ENCODE measurements at places on chromosomes 13 and 19.
A peak's percentile ranks its signal among the peaks of the same experiment; 100 is the strongest.

- H3K27ac ChIP-seq = peak overlapping the region; percentile 50
- no peaks in the 10 kb centered on the region for H3K27me3 ChIP-seq
- DNase-seq = peak; percentile 18
Observed at GRCh38 chr19:32181216-32181920, 164.0 kb upstream of the ZNF507 start.

DNA sequence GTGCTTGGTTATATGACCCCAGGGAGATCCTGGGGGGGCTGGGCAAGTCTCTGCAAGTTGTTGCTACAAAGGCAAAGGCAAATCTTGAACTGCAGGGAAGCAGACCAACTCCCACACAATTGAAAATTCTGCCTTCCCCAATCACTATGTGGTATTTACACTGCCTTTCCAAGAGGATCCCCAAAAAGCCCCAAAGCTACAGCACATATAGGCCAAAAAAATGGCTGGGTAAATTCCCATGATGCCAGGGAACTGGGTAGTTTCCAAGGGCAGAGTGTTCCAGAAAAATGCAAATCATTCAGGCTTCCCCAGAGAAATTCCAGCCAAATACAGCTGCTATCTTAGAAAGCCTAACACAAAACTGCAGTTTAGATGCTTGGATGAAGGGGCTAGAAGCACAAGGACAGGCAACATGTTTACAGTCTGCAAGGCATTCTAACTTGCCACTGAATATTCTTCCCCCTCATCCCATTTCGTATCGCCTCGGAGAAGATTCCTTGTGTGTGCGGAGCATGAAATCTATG is 6.2 kb downstream of the FOXO1 start:
- H3K27me3 ChIP-seq = peaks cover 6% of the 10 kb centered on the region
- H3K27ac ChIP-seq = no peak overlapping the region
- H3K4me1 ChIP-seq = peaks cover 19% of the 10 kb centered on the region
- no peak overlapping the region for H3K4me3 ChIP-seq

- H3K4me1 ChIP-seq = peaks cover 4% of the 10 kb centered on the region
- H3K4me3 ChIP-seq = no peak overlapping the region
- H3K36me3 ChIP-seq = no peaks in the 10 kb centered on the region
- H3K27me3 ChIP-seq = no peaks in the 10 kb centered on the region
Observed at GRCh38 chr13:102392481-102393209, 9.2 kb downstream of the FGF14 start.

DNA sequence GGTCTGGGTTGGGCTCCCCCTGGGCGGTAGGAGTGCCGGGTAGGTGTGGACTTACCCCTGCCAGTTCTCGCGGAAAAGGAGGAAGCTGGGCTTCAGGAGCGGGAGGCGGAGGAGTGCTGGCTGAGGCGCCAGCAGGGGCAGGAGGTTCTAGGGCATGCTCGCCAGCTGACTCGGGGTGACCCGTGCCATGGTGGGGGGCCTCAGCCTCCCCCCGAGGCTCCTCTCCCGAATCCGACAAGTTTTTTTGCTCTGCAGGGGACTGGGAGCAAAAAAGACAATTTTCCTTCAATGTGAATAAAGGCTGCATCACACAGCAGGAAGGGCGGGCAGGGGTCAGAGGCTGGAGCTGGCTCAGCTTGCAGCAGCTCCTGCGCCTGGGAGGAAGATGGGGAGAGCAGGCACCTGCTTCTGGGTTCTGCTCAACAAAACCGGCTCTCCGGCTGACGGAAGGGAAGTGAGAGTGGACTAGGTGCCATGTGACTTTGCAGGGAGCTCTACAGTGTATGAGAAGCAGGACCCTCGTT is 26.5 kb downstream of the RANBP3 start:
- no peak overlapping the region for H3K4me3 ChIP-seq
- H3K27me3 ChIP-seq = no peaks in the 10 kb centered on the region
- H3K27ac ChIP-seq = no peak overlapping the region
- H3K36me3 ChIP-seq = no peaks in the 10 kb centered on the region

GRCh38 chr13:32297206-32297605 is 18.0 kb downstream of the ZAR1L start:
- no peaks in the 10 kb centered on the region for H3K27me3 ChIP-seq
- no peak overlapping the region for H3K4me3 ChIP-seq
- H3K4me1 ChIP-seq = no peaks in the 10 kb centered on the region
- no peak for DNase-seq
- no peaks in the 10 kb centered on the region for H3K36me3 ChIP-seq
- H3K27ac ChIP-seq = no peak overlapping the region

DNA sequence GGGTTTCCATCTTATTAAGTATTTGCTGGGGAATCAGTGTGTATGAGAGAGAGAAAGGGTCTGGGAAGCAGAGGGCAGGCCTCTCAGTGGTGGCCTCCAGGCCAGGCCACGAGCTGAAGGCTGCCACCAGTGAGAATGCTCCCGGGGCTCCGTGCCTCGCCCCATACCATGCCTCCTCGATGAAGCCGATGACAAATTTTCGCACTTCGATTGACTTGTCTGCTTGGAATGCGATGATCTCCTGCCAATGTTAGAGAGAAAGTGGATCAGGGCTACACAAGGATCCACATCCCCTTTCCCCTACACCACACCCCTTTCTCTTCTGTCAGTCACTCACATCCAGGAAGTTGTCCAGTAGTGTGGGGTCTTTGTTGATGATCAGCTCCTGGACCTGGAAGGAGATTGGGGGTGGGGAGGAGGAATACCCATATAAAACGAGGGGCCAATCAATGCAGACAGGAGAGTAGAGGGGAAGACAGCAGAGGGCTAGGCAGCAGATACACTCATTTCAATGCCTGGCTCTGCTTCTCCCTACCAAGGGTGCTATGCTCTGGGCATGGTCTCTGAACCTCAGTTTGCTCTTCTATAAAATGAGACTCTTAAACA is 10.7 kb downstream of the SYMPK start:
- H3K27me3 ChIP-seq = no peaks in the 10 kb centered on the region
- no peak for DNase-seq
- H3K36me3 ChIP-seq = peaks cover 92% of the 10 kb centered on the region
- H3K4me3 ChIP-seq = no peak overlapping the region
- no peaks in the 10 kb centered on the region for H3K4me1 ChIP-seq
- H3K27ac ChIP-seq = no peak overlapping the region

- H3K4me1 ChIP-seq = peaks cover 4% of the 10 kb centered on the region
- H3K4me3 ChIP-seq = no peak overlapping the region
- H3K36me3 ChIP-seq = no peaks in the 10 kb centered on the region
- peaks cover 13% of the 10 kb centered on the region for H3K27me3 ChIP-seq
Observed at GRCh38 chr19:46115396-46116106, 8.9 kb downstream of the IGFL3 start.

DNA sequence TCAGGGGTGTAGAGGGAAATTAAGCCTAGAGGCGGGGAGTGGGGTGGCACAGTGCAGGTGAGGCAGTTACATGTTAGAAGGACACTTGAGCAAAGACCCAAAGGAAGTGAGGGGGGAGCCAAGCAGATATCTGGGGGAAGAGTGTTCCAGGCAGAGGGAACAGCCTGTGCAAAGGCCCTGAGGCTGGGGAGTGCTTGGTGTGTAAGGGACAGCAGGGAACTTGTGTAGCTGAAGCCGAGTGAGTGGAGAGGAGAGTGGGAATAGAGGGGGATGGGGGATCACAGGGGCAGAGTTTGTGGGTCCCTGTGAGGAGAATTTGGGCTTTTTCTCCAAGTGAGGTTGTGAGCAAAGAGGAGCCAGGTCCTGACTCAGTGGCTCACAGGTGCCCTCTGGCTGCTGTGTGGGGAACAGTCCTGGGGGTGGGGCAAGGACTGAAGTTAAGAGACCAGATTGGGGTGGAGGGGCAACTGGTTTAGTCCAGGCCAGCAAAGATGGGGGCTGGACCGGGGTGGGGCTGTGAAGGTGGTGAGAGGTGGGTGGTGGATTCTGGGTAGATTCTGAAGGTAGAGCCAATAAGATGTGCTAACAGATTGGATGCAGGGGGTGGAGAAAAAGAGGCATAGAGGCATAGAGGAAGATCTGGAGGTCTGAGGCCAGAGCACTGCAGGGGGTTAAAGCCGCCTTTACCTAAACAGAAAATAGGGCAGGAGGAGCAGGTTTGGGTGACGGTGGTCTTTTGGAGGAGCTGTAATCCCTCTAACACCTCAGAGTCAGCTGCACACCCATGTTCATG is 75.3 kb downstream of the CACNA1A start:
- no peaks in the 10 kb centered on the region for H3K4me1 ChIP-seq
- DNase-seq = peak; percentile 17
- H3K36me3 ChIP-seq = no peaks in the 10 kb centered on the region
- no peak overlapping the region for H3K4me3 ChIP-seq
- H3K27ac ChIP-seq = no peak overlapping the region

- peaks cover 4% of the 10 kb centered on the region for H3K4me1 ChIP-seq
- H3K36me3 ChIP-seq = no peaks in the 10 kb centered on the region
- H3K27ac ChIP-seq = no peak overlapping the region
Observed at GRCh38 chr13:30129411-30129810, 177.9 kb downstream of the KATNAL1 start.

- peaks cover 32% of the 10 kb centered on the region for H3K36me3 ChIP-seq
- no peak for DNase-seq
- H3K4me1 ChIP-seq = peaks cover 2% of the 10 kb centered on the region
- H3K27me3 ChIP-seq = no peaks in the 10 kb centered on the region
Observed at GRCh38 chr19:36483653-36484052, 5.7 kb downstream of the ZNF566 start.

- H3K27ac ChIP-seq = no peak overlapping the region
- no peak overlapping the region for H3K4me3 ChIP-seq
- H3K4me1 ChIP-seq = peaks cover 18% of the 10 kb centered on the region
- no peaks in the 10 kb centered on the region for H3K36me3 ChIP-seq
Observed at GRCh38 chr13:36913463-36913862, 6.6 kb downstream of the SMAD9 start.

- no peak overlapping the region for H3K27ac ChIP-seq
- DNase-seq = no peak
- H3K36me3 ChIP-seq = no peaks in the 10 kb centered on the region
Observed at GRCh38 chr19:406971-407510, 1.9 kb downstream of the C2CD4C start.

- no peak overlapping the region for H3K4me3 ChIP-seq
- H3K36me3 ChIP-seq = no peaks in the 10 kb centered on the region
- H3K27ac ChIP-seq = no peak overlapping the region
- no peaks in the 10 kb centered on the region for H3K4me1 ChIP-seq
- DNase-seq = no peak
- H3K27me3 ChIP-seq = no peaks in the 10 kb centered on the region
Observed at GRCh38 chr19:6568816-6569215, 22.1 kb downstream of the CD70 start.

- no peaks in the 10 kb centered on the region for H3K36me3 ChIP-seq
- no peak overlapping the region for H3K27ac ChIP-seq
- DNase-seq = no peak
- no peak overlapping the region for H3K4me3 ChIP-seq
- no peaks in the 10 kb centered on the region for H3K27me3 ChIP-seq
Observed at GRCh38 chr19:28553005-28553404, 659.9 kb downstream of the UQCRFS1 start.

DNA sequence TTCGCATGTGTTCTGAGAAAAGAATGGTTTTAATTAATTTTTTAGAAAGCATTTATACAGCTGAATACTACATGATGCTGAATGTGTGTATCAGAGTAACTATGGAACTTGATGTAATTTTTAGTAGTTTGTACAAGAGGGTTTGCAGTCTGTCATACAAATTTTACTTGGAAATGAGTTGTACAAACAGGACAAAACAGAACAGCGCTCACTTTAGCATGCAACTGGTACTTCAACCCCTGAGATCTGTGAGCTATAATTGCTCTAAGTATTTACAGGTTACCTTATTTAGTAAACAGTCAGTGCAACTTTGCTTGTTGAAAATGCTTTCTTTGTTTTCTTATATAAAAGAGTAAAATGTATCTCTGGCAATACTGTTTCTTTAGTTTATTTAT is 706 bp downstream of the TNFRSF19 start:
- no peak for DNase-seq
- no peaks in the 10 kb centered on the region for H3K36me3 ChIP-seq
- H3K4me1 ChIP-seq = peaks cover 21% of the 10 kb centered on the region
- no peaks in the 10 kb centered on the region for H3K27me3 ChIP-seq
